Activated CD4-positive, alpha-beta T cell treated with anti-CD3 and anti-CD28 coated beads, Interleukin-2, Interleukin-6, amounts not matched to agents 100 ng/mL and 50 ng/mL, durations not matched to agents 16 hours and 8 hours (primary cell): ENCODE measurements at places on chromosomes 11 and 22.

DNA sequence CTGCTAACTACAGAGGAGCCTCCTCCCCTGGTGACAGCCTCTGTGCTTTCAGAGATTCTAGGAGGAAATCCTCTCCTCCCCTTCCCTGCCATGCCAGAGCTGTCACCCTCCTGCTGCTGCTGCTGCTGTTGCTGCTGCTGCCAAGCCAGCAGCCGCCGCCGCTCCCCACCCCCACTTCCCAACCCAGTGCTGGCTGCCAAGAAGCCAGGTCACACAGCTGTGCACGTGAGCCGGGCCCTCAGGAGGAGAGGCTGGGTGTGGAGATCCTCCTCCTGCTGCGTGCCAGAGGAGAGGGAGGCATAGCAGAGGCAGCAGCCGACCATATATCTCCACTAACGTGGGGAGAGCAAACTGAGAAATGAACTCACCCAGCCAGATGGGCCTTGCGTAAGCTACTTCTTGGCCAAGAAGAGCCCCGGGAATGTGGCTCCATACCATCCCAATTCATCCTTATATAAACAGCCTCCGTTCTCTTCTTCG lies 12.4 kb downstream of the CRY2 start:
- no peak for DNase-seq

- no peak for DNase-seq
Observed at GRCh38 chr22:24541681-24542515, 13.0 kb downstream of the GUCD1 start.

DNA sequence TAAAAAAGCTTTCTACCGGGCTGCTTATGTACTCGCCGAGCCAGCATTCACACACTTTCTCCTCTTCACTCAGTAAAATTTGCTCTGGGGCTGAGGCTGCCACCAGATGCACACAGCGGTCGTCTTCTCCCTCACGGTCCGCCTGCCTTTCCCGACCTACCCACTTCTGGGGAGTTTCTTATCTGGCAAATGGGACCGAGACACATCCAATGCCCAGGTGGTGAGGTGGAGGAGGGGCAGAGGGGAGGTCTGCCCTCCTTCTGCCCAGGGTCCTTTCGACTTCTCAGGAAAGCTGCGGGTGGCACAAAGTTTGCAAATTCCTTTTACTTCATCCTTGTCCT lies 43.9 kb downstream of the GRIK4 start:
- DNase-seq = no peak

GRCh38 chr11:70720281-70720680 lies 322.0 kb downstream of the CTTN start:
- no peak for DNase-seq

DNA sequence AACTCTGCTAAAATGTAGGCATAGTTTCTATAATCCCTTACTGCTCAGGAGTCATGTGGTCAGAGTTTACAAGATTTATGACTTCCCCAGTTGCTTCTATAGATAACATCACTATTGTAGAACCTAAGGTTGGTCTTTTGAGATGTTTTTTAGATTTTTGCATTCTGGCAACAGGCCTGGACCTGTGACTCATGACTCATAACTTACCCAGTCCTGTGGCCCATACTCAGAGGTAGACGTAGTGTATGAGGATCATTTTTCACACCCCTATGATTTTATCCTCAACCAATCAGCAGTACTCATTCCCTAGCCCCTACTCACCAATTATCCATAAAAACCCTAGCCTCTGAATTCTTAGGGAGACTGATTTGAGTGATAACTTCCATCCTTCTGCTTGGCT lies 384.4 kb upstream of the DDI1 start:
- DNase-seq = no peak

GRCh38 chr11:64924910-64925284 lies 408 bp downstream of the PPP2R5B start:
- peak; percentile 11 for DNase-seq

GRCh38 chr11:48122246-48122645 lies 94.4 kb upstream of the OR4B1 start:
- DNase-seq = no peak

GRCh38 chr22:36387709-36387958 lies 133 bp downstream of the MYH9 start:
- no peak for DNase-seq

GRCh38 chr22:25062386-25063085 lies 110.0 kb downstream of the KIAA1671 start:
- peak; percentile 67 for DNase-seq

- no peak for DNase-seq
Observed at GRCh38 chr11:91241226-91241625, 983.4 kb upstream of the FAT3 start.

- DNase-seq = peak; percentile 61
Observed at GRCh38 chr11:47980088-47980906, at the start of gene PTPRJ. Gene PTPRJ, plus strand, starts transcription at chr11:47980559. Its CDS starts 354 bp downstream, at chr11:47980913.

GRCh38 chr11:83793310-83793709 lies 507.1 kb upstream of the CCDC90B start:
- DNase-seq = no peak

DNA sequence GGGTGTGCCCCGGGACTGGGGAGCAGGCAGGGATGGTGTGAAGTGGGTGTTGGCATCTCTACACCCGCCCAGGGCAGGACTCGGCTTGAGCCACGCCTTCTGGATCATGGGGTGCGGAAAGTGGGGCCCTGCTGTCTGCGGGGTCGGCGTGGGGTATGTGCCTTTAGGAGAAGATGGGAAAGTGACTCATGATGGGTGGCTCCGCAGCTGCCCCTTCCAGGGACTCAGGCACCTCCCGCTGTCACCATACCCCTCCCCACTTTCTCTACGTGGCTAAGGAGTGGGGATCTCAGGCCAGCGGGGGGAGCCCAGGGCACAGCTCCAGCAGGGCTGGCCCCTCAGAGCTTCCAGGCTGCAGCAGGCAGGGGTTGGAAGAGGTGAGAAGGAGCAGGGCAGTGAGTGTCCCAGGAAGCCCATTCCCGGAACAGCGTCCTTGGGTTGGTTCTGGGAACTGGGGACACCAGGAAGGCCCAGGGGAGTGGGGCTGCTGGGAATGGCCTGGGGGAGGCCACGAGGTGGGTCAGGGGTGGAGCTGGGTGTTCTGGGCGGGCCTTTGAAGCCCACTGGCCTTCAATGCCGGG lies 102.9 kb upstream of the FGF3 start:
- no peak for DNase-seq

DNA sequence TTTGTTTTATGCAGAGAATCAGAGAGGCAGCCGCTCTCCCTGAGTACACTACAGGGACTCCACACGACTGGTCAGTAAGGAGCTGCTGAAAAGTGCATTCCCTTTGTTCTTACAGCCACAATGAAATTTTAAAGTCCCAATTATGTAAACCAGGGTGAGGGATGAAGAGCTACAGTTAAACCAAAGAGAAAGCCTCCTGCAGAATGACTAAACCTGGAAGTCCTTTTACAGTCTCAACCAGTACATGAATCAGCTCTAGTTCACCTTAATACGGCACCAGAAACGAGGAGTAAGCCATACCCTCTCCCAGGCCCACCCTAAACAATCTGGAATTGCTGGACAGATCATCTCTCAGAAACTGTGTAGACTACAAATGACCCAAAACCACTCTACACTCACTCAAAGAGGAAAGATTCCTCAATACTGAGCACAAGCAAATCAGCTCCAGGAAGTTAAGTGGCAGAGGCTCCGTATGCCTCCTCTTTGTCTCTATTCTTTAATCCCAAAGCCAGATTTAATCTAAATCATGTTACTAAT lies 113.1 kb downstream of the RBFOX2 start:
- DNase-seq = peak; percentile 9

DNA sequence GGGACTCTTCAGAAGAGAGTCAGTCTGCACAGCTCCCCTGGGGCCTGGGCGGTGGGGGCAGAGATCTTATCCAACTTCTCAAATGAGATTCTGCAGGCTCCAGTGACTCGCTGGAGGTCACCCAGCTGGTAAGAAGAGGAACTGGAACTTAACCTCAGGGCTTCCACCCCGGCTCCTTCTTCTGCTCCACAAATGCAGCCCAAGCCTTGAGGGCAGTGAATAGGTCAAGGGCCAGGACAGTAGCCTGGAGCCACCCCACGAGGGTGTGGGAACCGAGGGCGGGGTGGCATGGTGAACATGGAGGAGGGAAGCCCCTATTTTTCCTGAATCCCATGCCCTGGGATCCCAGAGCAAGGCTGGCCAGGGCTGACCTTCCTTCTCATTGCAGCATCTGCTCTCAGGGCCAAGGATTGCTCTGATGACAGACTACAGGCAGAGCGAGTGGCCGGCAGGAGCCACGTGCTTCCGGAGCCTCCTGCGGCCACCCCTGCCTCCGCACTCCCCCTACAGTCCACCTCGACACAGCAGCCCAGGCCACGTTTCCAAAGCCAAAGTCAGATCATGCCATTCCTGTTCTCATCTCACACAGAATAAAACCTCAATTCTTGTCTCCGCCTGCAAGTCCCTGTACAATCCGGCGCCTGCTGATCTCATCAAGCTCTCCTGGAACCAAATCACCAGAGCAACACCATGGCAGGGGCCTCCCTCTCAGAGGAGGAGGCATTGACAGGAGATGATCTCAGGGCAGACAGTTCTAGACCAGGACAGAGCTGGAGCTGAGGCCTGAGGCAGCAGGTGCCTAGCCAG lies 21.1 kb upstream of the UPK3A start:
- DNase-seq = no peak

- no peak for DNase-seq
Observed at GRCh38 chr11:70630816-70631623, 232.7 kb downstream of the CTTN start.

DNA sequence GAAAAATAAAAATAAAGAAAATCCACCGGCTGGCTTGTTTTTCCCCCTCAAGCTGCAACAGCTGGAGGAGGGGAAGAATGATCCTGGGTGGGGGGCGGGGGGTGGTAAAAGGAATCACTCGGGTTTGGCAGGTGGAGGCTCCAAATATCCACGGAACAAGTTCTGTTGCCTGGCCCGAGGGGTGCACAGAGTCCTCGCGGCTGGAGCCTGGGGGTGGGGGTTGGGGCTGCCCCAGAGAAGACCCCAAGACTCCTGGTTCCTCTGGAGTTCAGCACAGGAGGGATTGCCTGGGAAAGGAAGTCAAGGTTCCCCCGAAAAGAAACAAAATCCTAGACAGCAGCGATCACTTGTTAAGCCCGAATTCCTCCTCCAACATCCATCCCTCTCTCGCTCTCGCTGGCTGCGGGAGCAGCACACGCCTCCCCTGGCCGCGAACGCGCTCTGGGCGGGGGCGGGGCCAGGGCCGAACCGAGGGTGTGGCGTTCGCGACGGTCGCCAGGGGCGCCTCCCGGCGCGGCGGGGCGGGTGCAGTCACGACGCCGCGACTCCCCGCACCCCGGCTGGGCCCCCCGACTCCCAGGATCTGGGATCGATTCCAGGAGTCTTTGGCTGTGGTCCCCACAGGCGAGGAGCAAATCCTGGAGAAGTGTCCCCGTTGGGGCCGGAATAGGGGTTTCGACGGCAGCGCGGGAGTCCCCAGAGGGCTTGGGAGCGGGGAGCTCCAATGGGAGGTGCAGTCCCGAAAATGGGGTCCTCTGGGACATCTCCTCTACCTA lies at the start of gene KCNA4:
Gene KCNA4 (minus strand): TSS at position 443 of the 776 bp plus-strand sequence. CDS start 4,352 bp downstream, outside the sequence.
- DNase-seq = no peak

- DNase-seq = no peak
Observed at GRCh38 chr22:31085928-31086327, 4.8 kb downstream of the SMTN start.

GRCh38 chr11:69355346-69355940 lies 61.5 kb downstream of the MYEOV start:
- no peak for DNase-seq

DNA sequence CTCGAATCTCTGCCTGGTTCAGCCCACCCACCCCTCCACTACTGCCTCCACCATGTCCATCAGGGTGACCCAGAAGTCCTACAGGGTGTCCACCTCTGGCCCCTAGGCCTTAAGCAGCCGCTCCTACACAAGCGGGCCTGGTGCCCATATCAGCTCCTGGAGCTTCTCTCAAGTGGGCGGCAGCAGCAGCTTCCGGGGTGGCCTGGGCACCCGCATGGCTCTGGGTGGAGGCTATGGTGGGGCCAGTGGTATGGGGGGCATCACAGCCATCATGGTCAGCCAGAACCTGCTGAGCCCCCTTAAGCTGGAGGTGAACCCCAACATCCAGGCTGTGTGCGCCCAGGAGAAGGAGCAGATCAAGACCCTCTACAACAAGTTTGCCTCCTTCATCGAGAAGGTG lies 3.0 kb upstream of the SCUBE2 start:
- DNase-seq = no peak

GRCh38 chr11:129418039-129418438 lies 42.4 kb downstream of the BARX2 start:
- DNase-seq = peak; percentile 43

GRCh38 chr11:46050003-46050461 lies 71.2 kb downstream of the PHF21A start:
- no peak for DNase-seq

DNA sequence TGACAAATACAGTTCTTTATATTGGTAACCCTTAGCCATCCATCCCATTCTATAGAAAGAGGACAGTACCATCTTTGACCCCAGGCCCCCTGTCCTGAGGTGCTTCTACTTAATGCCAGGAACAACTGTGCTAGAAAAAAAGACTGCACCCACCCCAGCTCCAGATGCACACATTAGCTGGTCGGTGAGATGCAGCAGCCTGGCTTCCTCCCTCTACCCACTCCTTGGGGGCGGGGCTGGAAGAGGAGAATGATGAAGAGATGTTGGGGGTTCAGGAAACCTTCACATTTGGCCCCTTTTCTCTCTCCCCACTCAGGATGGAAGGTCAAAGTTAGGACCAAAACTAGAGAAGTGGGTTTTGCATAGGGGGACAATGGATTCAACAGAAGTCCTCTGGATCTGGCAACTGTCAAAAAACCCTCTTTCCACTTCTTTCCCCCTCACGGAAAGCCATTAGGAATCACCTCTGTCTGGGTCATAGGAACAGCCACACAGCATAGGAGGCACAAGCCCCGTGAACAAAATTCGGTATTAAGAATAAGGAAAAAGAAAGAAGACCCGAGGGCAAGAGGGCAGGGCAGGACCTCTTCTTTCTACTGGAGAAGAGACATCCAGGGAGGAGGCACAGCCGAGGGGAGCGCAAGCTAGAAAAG lies 755 bp downstream of the NRIP3 start:
- DNase-seq = peak; percentile 16

GRCh38 chr22:22687638-22688500 lies 43.5 kb downstream of the GGTLC2 start:
- DNase-seq = peak; percentile 34

DNA sequence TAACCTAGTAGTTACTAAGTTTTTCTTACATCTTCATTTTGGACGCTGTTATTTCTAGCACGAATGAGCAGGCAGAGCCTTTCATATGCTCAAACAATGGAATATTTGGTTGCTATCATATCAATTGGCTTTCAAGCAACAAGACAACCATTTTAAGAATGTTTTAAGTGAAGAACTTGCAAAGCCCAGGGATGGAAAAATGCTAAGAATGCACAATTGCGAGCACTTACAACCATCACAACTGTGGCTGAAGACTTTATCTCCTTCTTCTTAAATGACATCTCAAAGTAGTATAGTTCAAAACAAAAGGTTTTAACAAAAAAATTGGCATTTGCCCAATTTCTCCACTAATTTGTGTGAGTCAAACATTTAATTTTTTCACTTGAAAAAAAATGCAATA lies 8.3 kb upstream of the MMP1 start:
- DNase-seq = no peak
